Stimulated activated CD4-positive, alpha-beta T cell treated with anti-CD3 and anti-CD28 coated beads, Interleukin-4, amount 100 ng/mL, for 48 hours (primary cell): ENCODE measurements at places on chromosomes 7 and 10.

DNA sequence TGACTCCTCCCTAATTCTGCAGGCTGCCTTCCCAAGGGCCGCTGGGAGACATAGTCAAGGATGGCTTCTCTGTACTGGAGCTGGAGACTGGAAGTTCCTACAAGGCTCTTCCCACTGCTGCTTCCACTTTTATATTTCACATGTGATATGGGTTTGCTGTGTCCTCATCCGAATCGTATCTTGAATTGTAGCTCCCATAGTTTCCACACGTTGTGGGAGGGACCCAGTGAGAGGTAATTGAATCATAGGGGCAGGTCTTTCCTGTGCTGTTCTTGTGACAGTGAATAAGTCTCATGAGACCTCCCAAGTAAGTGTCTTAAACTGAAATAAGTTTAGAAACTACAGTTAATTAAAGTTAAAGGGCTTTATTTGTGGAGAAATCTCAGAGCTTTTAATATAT, 47.0 kb upstream of the BICC1 start:
- DNase-seq, result no peak

DNA sequence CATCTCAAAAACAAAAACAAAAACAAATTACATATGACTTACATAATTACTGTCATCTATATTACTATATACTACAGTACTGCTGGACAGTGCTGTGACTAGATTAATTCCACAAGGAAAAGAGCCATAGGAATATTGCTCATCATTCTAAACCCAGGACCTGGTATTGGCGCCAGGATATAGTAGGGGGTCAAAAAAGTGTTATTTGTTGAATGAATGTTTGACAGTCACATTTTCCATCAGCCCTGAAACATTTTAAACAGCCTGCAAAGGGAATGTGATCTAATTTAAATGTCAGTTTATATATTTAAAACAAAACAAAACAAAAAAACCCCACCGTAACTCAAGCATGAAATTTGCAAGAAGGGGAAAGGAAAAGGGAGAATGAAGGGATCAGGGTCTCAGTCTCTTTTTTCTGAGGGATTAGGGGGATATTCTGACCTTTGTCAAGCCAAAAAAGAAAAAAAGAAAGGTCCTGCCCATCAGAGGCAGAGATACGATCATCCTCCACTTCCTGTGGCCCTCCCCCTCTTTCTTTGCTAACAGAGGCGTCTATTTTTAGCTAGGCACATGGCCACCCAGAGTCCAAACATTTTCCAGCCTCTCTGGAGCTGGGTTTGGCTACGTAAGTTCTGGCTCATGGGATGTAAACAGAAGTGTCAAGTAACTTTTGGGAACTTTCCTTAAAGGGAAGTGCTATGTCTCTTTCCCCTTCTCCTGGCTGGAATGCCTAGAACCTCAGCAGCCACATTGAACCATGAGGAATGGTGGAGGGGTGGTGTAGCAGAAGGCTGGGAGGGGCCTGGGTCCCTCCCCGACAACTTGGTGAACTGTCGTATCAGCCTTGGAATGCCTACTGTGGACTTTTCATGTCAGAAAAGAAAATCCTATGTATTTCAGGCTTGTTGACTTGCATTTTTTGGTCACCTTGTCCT, 44.6 kb upstream of the DLG5 start:
- DNase-seq, result no peak

DNA sequence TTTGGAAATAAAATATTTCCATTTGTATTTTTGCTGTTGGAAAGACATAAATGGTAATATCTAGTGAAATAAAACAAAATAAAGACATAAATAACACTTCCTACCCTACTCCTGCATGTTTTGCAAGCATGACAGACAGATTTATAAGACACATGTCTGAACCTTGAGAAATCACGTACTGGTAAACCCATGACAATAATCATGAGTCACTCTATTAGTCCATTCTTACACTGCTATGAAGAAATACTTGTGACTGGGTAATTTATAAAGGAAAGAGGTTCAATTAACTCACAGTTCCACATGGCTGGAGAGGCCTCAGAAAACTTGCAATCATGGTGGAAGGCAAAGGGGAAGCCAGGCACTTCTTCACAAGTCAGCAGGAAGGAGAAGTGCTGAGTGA, 942.2 kb downstream of the REEP3 start:
- DNase-seq, result no peak

- no peak for DNase-seq
These were observed 160.8 kb downstream of the ZNF438 start for GRCh38 chr10:30870896-30871295.

DNA sequence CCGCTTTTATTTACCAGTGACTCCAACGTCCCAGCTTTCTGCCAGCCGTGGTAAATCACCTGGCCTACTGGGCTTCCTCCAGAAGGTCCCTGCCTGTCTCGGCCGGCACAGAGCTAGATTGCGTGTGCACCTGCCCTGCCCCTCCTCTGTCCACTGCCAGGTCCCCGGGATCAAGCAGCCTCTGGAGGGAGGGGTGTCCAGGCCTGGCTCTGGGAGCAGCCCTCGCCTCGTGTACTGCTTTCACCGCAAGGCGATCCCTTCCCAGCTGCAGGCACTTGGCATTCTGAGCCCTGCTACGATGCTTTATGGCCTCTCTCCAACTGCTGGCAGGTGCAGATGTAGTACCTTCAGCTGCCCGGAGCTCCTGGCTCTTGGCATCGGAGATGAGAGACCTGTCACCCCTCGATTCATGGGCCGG, 7.4 kb downstream of the SLC29A3 start:
- no peak for DNase-seq

- DNase-seq, result no peak
These were observed 119.9 kb upstream of the DKK1 start for GRCh38 chr10:52194191-52194590.

DNA sequence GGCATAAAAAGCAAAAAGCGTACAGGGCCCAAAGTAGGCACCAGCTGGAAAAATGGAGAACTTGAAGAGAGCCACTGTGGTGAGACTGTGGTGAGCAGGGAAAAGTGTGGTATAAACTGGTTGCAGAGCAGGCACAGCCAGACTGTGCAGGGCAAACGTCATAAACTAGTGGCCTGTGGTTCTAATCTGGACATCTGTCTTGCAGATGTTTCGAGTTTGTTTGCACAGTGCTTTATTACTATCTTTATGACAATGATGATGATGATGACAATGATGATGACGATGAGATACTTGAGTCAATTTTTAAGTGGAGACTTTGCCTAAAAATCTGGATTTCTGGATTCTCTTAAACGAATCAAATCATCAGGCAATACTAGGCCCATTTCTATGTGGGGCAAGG, 45.7 kb downstream of the SEMA3C start:
- no peak for DNase-seq

- no peak for DNase-seq
These were observed 74.0 kb downstream of the CARD11 start for GRCh38 chr7:2969398-2970306.

- DNase-seq, result peak; percentile 84
These were observed 70.8 kb upstream of the UCN3 start for GRCh38 chr10:5293691-5294550.

DNA sequence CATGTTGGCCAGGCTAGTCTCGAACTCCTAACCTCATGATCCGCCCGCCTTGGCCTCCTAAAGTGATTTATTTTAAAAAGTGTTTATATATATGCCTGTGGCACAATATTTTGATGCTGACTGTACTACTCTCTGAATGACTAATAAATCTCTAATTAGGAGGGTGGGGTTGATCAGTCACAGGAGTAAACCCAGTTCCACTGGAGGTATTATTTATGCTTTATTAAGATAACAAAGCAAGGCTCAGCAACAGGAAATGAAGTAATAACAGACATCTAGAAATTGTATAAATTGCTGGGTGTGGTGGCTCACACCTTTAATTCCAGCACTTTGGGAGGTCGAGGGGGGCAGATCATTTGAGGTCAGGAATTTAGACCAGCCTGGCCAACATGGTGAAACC, 26.0 kb upstream of the MCU start:
- no peak for DNase-seq

DNA sequence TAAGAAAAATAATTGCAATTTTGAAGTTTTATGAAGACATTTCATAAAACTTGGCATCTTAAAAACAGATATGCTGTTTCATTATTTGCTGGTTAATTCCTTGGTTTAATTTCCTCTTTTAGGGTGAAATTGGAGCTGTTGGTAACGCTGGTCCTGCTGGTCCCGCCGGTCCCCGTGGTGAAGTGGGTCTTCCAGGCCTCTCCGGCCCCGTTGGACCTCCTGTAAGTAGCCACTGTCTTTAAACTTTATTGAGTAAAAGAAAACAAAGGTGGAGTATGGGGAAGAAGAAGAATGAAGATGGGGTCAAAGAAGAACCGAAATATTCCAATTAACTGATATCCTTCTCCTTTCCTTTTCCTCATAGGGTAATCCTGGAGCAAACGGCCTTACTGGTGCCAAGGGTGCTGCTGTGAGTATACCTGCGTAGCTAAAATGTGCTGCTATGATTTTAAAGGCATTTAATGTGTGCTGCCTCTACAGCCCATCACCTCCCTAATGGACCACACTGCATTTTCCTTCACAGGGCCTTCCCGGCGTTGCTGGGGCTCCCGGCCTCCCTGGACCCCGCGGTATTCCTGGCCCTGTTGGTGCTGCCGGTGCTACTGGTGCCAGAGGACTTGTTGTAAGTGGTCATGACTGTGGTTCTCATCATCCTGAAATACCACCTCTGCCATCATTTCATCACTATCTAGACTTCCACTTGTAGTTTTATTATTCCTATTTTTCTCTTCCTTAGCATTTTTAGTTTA, 14.7 kb downstream of the COL1A2 start:
- DNase-seq, result no peak

GRCh38 chr7:79683916-79684315, 230.4 kb upstream of the MAGI2 start:
- no peak for DNase-seq

- no peak for DNase-seq
These were observed 774.4 kb upstream of the POM121L12 start for GRCh38 chr7:52261057-52261456.

- no peak for DNase-seq
These were observed 317.7 kb upstream of the SEMA3C start for GRCh38 chr7:81236560-81236959.

DNA sequence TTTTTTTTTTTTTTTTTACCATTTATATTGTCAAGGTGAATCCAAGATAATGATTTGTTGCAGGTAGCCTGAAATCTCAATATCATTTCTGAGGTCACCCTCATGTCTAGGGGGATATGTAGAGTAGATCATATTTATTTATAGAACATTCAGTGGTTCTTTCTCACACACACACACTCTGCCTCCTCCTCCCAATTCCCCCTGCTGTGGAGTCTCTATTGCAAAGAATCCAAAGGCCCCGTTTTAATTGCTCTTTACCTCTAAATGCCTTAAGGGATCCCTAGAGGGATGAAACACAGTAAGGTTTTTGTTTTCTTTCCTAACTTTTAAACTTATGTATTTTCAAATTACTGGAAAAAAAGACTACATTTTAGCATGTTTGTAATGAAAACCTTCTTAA, 170.0 kb downstream of the PRKG1 start:
- DNase-seq, result no peak

GRCh38 chr10:116286626-116287200, 13.7 kb upstream of the GFRA1 start:
- DNase-seq, result no peak

- DNase-seq, result no peak
These were observed 8.6 kb downstream of the ZNF467 start for GRCh38 chr7:149764481-149765398.
